Mesenchymal stem cell (in vitro differentiated cells and primary cell): ENCODE measurements at places on chromosomes 16 and 17.

- DNase-seq = peak; percentile 66
Measured at GRCh38 chr17:64028874-64029464, 8.5 kb upstream of the ICAM2 start.

DNA sequence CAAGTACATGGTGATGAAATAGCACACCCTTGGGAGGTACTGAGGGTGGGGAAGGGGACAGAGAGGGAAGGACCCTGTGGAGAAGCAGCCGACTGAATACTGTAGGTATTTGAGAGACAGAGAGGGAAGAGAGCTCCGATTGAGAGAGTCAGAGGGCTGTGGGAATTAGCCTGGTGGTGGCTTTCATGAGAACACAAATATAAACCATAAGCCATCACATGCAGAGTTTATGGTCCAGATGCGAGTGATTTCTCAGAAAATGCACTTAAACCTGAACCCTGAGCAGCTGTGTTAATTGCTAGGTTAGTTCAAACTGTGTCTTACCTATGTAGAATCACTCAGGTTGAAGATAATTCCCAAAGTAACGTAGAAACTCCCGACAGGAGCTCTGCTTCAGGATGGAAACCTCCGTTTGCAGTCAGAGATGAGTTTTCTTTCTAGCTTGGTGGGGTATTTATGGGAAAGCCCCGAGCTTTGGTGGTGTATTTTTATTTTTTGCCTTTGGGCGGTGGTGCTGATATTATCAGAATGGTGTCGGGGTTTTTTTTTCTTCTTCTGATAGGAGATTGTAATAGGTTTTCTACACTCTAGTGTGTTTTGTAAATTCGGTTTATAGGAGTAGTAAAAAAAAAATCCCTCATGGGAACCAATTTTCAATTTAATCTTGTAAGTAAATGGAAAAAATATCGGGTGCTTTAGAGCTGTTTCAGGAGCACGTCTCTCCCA is 184.9 kb upstream of the CACNG5 start:
- DNase-seq = no peak

GRCh38 chr16:69793526-69793925 is 31.4 kb downstream of the WWP2 start:
- no peak for DNase-seq

DNA sequence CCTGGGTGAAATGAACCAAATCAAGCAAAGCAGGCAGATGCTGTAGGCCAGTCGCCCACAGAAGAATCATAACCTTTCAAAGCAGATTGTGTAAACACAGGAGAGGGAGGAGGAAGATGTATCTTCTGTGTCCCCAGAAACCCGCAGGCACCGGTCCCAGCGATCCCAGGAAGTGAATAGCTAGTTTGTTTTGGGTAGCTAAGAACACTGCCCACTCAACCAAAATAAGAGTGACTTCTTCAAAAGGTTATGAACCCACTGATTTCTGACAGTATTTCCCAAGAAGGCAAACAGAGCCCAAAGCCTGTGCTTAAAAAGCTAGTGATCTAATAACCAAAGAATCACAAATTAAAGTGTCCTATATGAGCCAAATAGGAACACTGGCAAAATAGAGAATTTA is 67.8 kb downstream of the GRIN2A start:
- DNase-seq = peak; percentile 23

DNA sequence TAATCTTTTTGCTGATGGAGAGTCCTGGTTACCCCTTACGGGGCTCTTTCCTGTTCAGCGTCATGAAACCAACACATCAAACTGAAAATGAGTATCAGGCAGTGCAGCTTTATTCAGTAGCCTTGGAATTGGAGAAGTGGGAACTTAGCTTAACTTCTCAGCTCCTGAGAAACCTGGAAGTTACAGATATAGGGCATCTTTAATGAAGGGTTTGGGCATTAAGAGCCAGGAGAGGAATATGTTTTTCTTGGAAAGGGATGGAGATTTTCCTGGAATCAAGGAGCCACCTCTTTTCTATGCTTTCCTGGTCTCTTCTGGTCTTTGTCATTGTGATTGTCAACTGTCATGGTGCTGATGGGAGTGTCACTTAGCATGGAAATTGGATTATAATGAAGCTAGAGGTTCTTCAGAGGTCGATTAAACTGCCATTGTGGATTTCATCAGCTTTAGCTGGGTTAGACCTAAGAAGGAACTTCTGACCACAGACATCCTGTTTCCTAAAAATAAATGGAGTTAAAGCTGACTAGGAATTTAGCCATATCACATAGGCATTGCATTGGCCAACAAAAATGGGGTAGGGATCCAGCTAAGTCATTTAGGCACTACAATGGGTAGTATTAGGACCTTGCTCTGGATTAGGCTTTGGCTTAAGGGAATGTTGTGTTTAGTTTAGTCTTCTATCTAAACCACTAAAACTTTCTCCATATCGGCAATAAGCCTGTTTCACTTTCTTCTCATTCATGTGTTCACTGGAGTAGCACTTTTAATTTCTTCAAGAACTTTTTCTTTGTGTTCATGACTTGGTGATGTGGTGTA is 186.4 kb downstream of the BCAS3 start:
- peak; percentile 6 for DNase-seq

- DNase-seq = no peak
Measured at GRCh38 chr17:28738680-28739384, 5.0 kb upstream of the TRAF4 start.
